ENCODE measurements at places on chromosomes 1 and 21.

DNA sequence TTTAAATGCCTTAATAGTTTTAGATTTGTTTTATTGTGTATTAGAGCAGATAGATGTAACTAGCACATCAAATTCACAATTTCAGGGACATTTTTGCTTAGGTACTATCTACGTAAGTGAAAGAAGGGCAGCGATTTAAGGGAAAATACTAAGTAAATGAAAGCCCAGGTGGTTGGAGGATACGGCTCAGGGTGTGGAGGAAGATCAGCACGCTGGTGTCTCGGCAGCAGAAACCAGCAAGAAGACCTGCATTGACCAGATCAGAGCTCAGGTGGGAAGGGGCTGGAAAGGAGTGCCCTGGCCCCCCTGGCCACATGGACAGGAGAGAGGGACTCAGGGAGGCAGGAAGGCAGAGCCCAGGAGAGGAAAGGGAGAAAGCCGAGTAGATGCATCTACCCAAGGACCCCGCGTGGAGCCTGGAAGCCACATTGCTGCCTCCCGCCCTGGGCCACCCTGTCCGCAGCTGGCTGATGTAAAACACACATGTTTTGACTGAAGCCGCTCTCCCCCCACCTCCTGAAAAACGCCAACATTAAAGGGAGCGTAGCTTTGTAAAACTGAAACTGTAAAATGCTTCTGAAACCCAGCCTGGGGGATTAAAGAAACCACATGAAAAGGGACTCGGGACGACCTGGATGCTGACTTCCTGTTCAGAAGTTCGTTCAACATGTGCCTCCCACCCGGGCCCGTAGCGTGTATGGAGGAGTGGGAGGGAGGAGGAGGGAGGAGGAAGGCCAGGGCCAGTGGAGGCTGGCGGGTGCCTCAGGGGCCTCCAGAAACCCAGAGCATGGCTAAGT lies 72.6 kb upstream of the TARDBP start:
- DNase-seq: peak; percentile 56

GRCh38 chr1:99777752-99778151 lies 11.3 kb upstream of the FRRS1 start:
- no peak for DNase-seq

GRCh38 chr1:205577874-205578658 lies 53.7 kb downstream of the ELK4 start:
- no peak for DNase-seq

DNA sequence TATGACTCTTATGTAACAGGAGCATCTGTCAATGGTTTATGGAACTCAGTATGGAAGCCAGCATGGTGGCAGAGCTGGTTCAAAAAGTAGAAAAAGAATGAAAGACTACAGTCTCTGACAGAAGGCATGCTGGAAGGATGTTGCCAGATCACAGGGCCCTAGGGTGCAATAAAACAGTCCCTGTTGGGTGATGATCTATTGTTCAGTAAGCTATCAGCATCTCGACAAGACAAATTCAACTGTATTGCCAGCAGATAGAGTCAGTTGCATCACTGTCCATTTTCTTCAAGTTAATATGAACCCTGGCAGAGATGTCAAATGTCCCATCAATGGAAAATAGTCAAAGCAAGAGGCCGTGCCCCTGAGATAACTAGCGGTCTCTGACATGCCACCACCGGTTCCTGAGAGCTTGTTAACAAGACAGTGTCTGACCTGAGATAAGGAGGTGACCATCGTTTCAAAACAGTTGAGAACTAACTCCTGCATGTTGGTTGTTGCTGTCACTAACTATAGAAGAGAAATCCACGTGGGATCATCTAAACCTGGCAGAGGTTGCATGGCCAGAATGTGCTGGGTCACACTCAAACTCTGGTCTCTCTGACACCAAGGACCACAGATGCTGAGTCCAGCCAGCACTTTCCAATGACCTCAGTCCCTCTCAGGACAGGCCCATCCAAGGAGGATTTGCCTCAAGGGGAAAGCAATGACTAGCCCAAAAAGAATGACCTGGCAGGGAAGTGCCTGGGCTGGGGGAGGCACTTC lies 125.9 kb downstream of the RIPK4 start:
- no peak for DNase-seq

DNA sequence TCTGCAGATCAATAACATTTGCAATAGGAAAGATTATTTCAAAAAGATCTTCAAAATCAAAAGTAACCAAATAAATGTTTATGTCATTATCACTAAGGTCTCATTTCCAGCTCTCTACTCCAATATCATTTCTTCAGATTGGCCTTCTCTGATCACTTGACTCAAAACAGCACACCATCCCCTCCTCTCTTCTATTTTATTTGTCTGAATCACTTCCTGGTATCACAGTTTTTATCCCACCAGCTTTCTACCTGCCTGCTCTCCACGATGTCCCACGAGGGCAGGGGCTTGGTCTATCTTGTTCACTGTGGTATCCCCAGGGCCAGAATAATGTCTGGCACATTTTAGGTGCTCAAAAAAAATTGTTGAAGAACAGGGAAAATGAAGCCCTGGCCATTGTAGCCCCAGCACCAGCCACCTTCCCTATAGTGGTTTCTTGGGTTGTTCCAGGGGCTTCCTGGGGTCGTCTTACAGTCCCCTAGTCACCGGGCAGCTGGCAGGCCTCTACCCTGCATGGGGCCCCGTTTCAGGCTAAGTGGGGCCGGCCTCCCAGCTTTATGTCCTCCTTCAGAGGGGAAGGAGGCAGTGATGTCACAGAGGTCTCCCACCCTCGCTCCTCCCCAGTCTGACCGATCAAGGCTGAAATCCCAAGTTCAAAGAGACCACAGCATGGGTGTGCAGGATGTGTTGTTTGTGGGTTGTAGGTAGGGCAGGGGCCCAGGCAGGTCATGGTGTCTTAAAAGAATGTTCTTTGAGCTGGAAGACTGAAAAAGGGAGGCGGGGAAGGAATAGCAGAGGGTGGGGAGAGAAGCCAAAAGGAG lies 3.5 kb upstream of the PADI1 start:
- no peak for DNase-seq

GRCh38 chr1:5725855-5726585 lies 266.2 kb downstream of the NPHP4 start:
- no peak for DNase-seq

GRCh38 chr1:59116920-59117542 lies 179.9 kb upstream of the FGGY start:
- DNase-seq: no peak

GRCh38 chr1:17463991-17464390 lies 24.5 kb upstream of the RCC2 start:
- no peak for DNase-seq

- DNase-seq: no peak
Observed at GRCh38 chr1:25685938-25686665, 69.5 kb downstream of the MAN1C1 start.

GRCh38 chr1:8283058-8283884 lies 34.6 kb upstream of the SLC45A1 start:
- no peak for DNase-seq

- peak; percentile 80 for DNase-seq
Observed at GRCh38 chr1:47436304-47436978, 1.4 kb upstream of the FOXD2 start.

DNA sequence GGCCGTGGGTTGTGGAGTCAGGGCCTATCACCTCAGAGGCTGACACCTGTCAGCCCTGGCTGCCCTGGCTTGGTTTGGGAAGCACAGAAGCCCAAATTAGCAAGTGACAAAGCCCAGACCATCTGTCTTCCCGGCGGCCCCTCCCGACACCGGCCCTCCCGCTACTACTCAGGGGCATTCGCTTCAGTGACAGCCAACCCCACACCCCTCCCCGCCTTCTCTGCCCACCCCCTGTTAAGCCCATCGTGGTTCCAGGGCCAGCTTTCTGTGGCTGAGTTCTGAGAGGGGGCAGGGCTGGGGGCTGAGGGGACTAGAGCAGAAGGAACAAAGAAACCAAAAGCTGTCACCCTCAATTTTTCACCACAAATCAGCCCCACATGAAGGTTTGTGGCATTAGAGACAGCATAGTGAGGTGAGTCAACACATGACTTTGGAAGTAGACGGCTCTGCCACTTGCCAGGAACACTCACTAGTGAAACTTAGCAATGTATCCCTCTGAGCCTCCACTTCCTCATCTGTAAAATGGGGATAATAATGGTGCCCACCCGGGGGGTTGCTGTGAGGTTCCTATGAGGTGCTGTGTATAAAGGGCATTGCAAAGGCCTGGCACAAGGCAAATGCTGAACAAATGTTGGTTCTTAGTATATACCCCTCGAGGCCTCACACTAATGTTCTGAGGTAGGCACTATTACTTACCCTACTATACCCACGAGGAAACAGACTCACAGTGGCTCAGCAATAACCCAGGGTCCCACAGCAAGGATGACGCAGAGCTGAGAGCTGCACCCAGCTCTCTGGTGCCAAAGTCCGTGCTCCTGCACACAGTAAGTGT lies 5.2 kb upstream of the TNNI1 start:
- no peak for DNase-seq

GRCh38 chr1:180219776-180220175 lies 10.3 kb upstream of the LHX4 start:
- DNase-seq: no peak

- no peak for DNase-seq
Observed at GRCh38 chr1:2354511-2355372, 36.6 kb downstream of the MORN1 start.

- no peak for DNase-seq
Observed at GRCh38 chr1:18178111-18178510, 70.5 kb downstream of the IGSF21 start.

- no peak for DNase-seq
Observed at GRCh38 chr21:35361988-35362387, 312.9 kb upstream of the RUNX1 start.

- DNase-seq: no peak
Observed at GRCh38 chr1:64038965-64039364, 164.5 kb upstream of the UBE2U start.
